T-helper 9 cell (primary cell): ENCODE measurements at places on chromosomes 16 and 17.

DNA sequence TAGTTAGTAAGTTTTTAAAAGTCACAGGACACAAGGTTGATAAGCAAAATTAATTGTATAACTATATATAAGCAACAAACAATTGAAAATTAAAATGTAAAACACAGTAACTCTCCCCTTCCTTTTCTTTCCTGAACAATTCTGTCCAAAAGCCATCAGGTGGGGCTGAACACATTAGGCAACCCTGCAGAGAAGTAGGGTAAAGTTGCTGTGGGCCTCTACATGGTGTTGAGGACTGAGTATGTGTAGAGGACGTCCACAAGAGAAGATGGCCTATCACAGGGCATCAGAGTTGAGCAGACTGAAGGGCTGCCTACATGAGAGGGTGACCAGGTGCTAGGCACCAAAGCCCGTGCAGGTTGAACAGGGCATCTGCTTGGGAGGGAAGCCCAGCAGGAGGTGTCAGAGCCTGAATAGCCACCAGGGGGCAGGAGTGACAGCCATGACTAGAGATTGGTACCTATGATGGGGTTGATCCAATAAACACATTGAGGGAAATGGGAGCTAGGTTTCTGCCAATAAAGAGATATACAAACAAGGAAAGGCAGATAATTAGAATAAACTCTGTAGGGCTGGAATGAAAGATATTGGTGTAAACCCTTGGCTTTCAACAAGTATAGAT is 415.1 kb downstream of the NPIPA8 start:
- DNase-seq = peak; percentile 40

DNA sequence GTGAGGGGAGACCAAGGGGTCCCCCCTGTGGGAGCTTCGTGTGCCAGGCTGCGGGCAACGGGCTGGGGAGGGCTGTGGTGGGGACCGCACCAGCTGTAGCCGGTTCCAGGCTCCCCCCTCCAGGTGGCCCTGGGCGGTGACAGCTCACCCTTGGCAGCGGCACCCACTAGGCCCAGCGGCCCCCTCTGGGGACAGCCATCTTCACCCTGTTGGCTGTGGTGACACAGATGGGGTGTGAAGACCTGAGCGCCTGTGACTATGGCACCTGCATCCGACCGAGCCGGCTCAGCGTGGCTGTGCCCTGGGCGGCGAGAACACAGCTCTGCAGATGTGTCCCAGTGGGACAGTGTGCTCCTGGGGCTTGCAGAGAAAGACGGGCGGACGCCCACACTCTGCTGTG is 1.1 kb upstream of the C1QTNF8 start:
- DNase-seq = no peak

- no peak for DNase-seq
These were observed 53.7 kb upstream of the LGALS9 start for GRCh38 chr17:27577121-27577761.

- no peak for DNase-seq
These were observed 56.1 kb downstream of the AMFR start for GRCh38 chr16:56369202-56369601.

- no peak for DNase-seq
These were observed at the start of gene DERL2 for GRCh38 chr17:5485270-5486205. Gene DERL2, minus strand, starts transcription at chr17:5486178. Its CDS starts 17 bp downstream, at chr17:5486161.

- DNase-seq = no peak
These were observed 38.3 kb downstream of the SCPEP1 start for GRCh38 chr17:57016071-57016763.

DNA sequence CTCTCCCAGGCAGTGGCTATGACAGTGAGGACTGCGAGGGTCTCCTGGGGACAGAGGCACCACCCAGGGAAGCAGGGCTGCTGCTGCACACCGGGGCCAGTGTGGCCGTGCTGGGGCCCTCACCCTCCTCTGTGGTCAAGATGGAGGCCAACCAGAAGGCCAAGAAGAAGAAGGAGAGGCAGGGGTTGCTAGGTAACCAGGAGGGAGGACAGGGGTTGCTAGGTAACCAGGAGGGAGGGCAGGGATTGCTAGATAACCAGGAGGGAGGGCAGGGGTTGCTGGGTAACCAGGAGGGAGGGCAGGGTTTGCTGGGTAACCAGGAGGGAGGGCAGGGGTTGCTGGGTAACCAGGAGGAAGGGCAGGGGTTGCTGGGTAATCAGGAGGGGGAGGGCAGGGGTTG is 55.2 kb downstream of the ACTG1 start:
- DNase-seq = no peak

DNA sequence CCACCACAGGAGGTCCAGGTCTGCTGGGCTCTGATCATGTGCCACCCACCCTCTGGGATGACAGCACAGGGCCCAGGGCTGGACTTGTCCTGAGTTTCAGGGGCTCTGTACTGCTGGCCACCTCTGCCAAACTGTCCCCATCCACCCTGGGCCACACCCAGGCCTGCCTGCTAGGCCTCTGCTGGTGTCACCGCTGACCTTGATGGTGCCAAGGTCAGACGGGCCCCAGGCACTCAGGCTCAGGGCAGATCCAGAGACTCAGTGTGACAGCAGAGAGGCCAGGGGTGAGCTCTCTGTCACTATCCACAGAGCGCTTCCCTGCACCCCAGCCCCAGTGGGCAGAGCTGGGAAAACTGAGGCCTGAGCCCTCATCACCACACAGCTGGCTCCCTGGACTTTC is 75.6 kb downstream of the RMI2 start:
- DNase-seq = no peak

DNA sequence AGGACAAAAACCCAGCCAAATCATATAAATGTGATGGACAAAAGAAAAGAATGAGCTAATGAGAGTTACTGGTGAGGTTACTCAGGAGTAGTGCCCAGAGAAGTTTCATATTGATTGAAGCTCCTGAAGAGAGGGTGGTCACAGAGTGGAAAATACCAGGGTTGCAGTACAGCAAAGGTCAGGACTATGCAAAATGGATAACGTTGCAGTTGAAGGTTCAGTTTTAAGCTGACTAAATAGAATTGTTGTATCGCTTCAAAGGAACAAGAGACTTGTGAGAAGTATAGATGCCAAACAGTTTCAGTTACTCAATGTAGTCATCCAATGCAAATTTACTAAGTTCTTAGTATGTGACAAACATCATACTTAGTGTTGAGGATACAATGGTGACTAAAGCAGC is 47.1 kb downstream of the ABCA8 start:
- no peak for DNase-seq

- no peak for DNase-seq
These were observed 25.9 kb upstream of the SMURF2 start for GRCh38 chr17:64687961-64688360.

- DNase-seq = no peak
These were observed 436 bp downstream of the SPAG5 start for GRCh38 chr17:28598389-28598788.

- no peak for DNase-seq
These were observed 25.1 kb upstream of the ADGRG1 start for GRCh38 chr16:57603115-57604024.

GRCh38 chr17:180381-181244 is 837 bp downstream of the DOC2B start:
- no peak for DNase-seq

- DNase-seq = no peak
These were observed 418.2 kb downstream of the HAPSTR1 start for GRCh38 chr16:9509663-9510062.

- no peak for DNase-seq
These were observed 385.2 kb downstream of the CDH13 start for GRCh38 chr16:83011939-83012338.

DNA sequence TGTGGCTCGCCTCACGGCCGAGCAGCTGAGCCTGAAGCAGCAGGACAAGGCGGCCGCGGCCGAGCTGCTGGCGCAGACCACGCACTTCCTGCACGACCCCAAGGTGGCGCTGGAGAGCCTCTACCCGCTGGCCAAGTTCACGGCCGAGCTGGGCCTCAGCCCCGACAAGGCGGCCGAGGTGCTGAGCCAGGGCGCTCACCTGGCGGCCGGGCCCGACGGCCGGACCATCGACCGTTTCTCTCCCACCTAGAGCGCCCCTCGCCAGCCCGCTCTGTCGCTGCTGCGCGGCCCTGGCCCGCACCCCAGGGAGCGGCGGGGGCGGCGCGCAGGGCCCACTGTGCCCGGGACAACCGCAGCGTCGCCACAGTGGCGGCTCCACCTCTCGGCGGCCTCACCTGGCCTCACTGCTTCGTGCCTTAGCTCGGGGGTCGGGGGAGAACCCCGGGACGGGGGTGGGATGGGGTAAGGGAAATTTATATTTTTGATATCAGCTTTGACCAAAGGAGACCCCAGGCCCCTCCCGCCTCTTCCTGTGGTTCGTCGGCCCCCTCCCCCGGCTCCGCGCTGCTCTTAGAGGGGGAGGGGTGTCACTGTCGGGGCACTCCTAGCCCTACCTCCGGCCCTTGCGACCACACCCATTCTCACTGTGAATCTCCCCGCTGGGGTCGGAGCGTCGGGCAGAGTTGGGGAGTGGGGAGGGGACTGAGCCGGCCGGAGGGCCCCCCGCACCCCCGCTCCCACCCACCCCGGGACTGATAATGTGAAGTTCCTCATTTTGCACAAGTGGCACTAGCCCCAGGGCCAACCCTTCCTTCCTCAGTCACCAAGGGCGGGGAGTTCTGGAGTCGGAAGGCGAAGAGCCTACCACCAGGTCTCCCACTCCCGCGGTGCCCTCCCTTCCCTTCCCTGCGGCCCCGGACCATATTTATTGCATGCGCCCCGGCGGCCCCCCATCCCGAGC is 4.0 kb downstream of the HIC1 start:
- peak; percentile 64 for DNase-seq

DNA sequence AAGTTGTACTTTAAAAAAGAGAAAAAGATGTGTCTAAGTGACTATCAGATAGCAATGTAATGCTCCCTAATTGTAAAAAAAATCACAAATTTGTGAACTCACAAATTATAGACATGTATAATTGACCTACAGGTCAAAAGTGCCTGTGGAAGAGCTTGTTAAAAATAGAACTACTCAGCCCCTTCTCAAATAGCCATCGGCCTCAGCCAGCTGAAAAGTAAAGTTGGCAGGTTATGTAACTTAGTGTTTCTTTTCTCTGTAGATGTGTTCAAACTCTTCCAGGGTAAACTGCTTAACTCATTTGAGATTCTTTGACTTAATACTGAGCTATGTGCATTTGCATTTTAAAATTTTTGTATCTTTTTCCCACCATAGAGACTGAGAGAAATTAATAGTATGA is 13.3 kb downstream of the AKTIP start:
- DNase-seq = no peak

- DNase-seq = peak; percentile 22
These were observed 489 bp downstream of the ZC3H18 start for GRCh38 chr16:88570691-88571092.
